ENCODE measurements at places on chromosomes 12 and 14.

DNA sequence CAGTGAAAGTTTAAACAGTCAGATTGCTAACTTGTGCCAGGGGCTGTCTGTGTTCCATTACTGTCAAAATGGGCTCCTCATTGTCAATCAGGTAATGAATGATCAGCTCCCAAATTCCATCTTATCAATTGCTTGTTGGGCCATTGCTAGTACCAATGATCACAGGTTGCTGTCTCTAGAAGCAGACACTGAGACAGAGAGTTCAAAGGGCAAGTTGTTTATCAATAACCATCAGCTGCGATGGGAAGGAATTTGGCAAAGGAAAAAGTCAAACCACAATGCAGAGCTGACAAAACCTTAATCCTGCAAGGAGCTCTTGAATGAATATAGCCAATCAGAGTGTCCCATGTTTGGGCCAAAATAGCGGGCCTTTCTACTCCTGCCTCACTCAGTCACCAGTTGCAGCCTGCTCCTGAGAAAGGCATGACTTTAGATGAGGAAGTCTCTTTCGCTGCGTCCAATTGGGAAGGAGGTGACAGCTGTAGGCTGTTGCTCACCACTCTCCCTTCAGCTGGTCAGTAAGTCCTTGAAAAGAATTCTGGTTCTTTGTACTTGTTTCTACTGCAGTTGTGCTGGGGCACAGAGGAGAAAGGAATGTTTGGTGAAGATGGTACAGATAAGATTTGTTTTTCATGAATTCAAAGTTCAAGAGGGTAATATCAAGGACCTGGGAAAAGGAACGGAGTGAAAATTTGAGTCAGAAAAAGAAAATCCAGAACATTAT is 179.2 kb upstream of the PDE3A start:
- no peak for DNase-seq

- DNase-seq: no peak
These were observed 119.7 kb upstream of the TMCC3 start for GRCh38 chr12:94769776-94770759.

DNA sequence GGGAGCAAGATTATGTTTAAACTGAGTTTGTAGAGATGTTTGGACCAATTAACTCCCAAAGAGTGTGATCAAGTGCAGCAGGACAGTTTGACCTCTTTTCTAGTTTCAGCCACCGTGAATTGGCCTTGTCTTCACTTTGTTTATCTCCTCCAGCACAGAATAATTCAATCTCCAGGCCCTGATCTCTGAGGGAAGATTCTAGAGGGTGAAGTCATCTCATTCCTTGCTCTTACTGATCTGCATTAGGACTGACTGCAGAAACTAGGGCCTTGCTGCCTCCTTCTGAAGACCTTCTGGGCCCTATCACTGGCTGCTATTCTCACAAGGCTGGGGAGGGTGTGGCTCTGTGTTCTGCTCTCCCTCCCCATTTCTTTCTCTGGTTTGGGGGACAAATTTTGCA is 29.4 kb downstream of the C12orf75 start:
- no peak for DNase-seq

GRCh38 chr14:90088176-90088575 is 26.4 kb downstream of the KCNK13 start:
- DNase-seq: no peak

GRCh38 chr12:109739747-109740693 is 26.4 kb downstream of the FAM222A start:
- DNase-seq: no peak

GRCh38 chr14:61076556-61076955 is 95.5 kb downstream of the SLC38A6 start:
- DNase-seq: no peak

- no peak for DNase-seq
These were observed 342.6 kb downstream of the MED13L start for GRCh38 chr12:115934877-115935276.

DNA sequence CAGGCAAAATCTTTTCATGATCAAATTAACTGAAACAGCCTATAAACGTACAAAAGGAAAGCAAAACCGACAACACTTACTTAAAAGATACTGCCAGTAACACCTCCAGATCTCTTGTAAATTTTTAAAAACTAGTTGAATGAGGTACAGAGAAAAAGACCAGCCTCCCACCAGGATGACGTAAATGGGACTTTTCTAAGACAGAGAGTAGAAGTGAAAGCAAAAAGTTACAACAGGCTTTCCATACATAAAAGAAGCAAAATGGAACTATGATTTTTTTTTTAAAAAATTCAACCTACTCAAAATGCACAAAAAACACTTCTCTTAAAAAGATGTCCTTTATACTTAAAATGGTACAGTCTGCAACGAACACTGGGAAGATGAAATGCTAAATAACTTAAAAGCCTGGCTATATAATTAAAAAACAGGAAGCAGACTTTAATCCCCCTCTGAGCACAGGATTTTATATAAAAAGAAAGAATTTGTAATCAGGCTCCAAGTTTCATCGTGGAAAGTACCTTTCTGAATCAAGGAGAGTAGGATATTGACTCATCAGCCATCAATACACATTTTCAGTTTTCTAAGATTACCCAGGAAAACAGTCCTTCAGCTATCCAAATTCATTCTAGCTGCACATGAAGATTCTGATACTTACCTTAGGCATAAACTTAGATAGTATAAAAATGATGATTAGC is 14.2 kb upstream of the MYO1A start:
- no peak for DNase-seq

DNA sequence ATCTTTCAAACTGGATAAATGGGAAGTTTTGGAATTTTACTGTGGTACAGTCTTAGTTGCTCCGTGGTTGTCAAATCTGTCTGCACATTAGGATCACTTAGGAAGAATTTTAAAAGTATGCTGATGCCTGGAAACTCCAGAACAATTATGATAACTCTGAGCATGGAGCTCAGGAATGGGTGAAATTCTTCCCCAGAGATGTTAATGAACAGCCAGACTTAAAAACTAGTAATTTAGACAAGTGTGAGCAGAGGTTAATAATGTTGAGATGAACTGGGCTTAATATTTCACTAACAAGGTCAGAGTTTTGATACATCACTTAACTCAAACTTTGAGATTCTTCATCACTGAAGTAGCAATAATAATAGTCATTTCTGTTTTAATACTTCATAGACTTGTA is 94.5 kb downstream of the NTS start:
- no peak for DNase-seq

- no peak for DNase-seq
These were observed 20.7 kb upstream of the SDR39U1 start for GRCh38 chr14:24463017-24463883.

DNA sequence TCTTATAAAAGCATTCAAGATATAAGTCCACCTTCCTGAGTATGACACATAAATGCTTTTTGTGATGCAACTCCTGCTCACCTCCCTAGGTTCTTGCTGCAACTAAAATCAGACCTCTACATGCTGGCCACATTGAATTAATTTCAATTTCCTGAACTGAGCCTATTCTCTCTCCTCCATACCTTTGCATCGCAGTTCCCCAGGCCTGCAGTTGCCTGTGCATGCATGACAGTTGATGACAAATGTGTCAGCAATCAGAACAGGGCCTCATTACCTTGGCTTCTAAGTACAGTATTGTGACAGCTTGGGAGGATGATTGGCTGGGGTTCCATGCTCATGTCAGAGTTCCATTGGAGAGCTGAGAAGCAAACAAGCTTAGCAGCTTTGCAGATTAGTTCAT is 3.9 kb upstream of the TM7SF3 start:
- no peak for DNase-seq

GRCh38 chr14:94966344-94966743 is 191.0 kb downstream of the DICER1 start:
- DNase-seq: no peak

DNA sequence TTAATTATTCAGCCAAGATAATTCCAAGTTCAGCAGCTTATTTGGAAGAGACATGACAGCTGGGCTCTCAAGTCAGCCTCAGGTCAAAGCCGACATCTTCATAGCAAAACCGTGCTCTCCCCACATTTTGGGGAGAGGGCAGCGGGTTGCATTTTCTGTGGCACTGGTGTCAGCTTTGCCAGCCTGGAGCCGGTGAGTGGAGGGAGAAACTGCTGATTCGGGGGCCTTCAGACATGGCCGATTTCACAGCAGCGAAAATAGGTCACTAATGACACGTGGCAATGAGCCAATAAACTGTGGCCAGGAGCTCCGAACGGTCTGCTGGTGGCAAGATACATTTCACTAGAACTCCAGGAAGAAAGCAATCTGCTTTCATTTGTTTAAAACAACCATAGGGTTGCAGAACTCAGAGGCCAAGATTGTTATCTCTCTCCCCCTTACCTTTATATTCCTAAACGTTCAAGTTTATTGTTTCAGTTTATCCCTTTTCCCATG is 173.2 kb downstream of the CAND1 start:
- DNase-seq: no peak

- no peak for DNase-seq
These were observed 282.3 kb upstream of the PRICKLE1 start for GRCh38 chr12:42871816-42872215.

GRCh38 chr14:73293782-73294781 is 56.8 kb downstream of the PAPLN start:
- DNase-seq: no peak

DNA sequence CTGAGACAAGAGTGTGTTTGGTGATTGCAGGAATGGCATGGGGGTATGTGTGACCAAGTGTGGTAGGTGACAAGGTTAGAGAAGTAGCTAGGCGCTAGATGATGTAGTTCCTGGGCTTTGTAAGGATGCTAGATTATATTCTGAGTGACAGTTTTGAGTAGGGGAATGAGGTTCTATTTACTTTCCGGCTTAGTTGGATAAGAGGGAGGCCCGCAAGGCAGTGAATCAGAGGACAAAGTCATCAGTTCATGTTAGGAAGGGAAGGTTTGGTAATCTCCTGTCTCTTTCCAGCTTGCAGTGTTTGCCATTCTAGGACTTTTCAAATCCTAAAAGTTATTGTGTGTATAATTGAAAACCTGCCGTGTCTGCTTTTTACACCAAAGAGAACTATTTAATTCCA is 45.0 kb downstream of the CFAP54 start:
- no peak for DNase-seq

GRCh38 chr12:129034558-129035289 is 181.4 kb downstream of the GLT1D1 start:
- DNase-seq: no peak

- DNase-seq: no peak
These were observed 13.8 kb upstream of the METAP2 start for GRCh38 chr12:95460105-95460504.

GRCh38 chr12:41162461-41162860 is 25.7 kb upstream of the PDZRN4 start:
- no peak for DNase-seq

GRCh38 chr12:83389237-83389996 is 702.7 kb downstream of the TMTC2 start:
- DNase-seq: no peak

DNA sequence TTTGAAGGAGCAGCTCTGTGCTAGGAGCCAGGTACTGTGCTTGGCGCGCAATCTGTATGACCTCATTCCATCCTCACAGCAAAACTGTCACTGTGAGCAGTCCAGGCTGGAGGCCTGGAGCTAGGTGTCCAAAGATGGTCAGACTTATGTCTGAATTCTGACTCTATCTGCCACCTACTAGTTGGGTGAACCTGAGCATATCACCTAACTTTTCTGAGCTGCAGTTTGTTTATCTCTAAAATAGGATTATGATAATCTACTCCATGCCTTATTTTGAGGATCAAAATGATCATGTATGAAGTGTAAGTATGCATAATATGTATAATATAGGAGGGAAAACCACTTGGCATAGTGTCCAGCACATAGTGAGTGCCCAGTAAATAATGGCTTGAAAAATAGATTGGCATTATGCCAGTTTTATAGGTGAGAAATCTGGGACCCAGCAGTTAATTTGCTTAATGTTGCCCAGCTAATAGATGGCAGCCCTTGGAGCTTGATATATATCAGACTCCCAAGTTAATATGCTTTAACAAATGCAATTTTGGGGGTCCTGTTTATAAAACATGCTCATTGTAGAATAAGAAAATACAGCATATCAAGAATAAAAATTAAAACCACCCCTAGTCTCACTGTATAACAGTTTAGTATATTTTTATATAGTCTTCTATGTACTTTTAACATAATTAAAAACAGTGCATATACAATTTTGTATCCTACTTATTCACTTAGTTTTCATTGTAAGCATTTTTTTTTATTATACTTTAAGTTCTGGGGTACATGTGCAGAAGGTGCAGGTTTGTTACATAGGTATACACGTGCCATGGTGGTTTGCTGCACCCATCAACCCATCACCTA is 4.5 kb upstream of the JPH4 start:
- no peak for DNase-seq

DNA sequence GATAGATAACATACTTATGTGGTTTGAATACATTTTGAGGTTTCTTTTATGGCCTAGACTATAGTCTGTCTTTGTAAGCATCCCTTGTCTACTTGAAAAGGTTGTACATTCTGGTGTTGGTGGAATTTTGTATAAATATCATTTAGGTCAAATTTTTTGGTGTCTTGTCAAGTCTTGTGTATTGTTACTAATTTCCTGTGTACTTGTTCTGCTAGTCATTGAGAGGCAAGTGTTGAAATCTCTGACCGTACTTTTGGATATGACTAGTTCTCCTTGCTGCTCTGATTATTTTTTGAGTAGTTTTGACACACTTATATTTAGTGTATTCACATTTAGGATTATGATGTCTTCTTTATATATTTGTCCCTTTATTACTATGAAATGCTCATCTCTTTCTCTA is 219.6 kb downstream of the CCDC91 start:
- no peak for DNase-seq
